ENCODE measurements at places on chromosomes 13 and 19. TPM values are rescaled to one million over a fixed set of nuclear protein-coding genes. Genes with fewer than 3 reads are reported as not detected.

CD177 gene
- total RNA-seq = not detected

CYP4F8 gene
- total RNA-seq = not detected

FUT1 gene
- 0.13 TPM for total RNA-seq

PDE4C gene
- 1.8 TPM for total RNA-seq

BTBD2 gene
- 44.8 TPM for total RNA-seq

MBD3L3 gene
- total RNA-seq = 0.75 TPM

RNF225 gene
- not detected for total RNA-seq

ZNF607 gene
- 0.66 TPM for total RNA-seq

PMIS2 gene
- total RNA-seq = not detected

KCNC3 gene
- total RNA-seq = 1.6 TPM

ZNF681 gene
- 0.11 TPM for total RNA-seq

CACNA1A gene
- 7.2 TPM for total RNA-seq

IRGC gene
- 0.26 TPM for total RNA-seq

RUBCNL gene
- 8.5 TPM for total RNA-seq

ZNF600 gene
- 8.2 TPM for total RNA-seq

PINLYP gene
- total RNA-seq = 2.9 TPM

CBY2 gene
- 0.52 TPM for total RNA-seq

BEST2 gene
- not detected for total RNA-seq

TMEM38A gene
- total RNA-seq = 7.4 TPM

PDCD2L gene
- 20.7 TPM for total RNA-seq

TMEM190 gene
- 10.7 TPM for total RNA-seq

TTC9B gene
- total RNA-seq = 1.6 TPM

ZNF575 gene
- total RNA-seq = 1.1 TPM

CATSPERD gene
- not detected for total RNA-seq

PTPRH gene
- total RNA-seq = 12.4 TPM

PROSER3 gene
- total RNA-seq = 13.0 TPM

ABHD8 gene
- 11.9 TPM for total RNA-seq

SLC10A2 gene
- total RNA-seq = 0.09 TPM

C19orf67 gene
- 1.3 TPM for total RNA-seq

LINGO3 gene
- total RNA-seq = 0.27 TPM

Measured in motor neuron (in vitro differentiated cells).